AG04450 (cell line): ENCODE measurements at places on chromosomes 6 and 20.

DNA sequence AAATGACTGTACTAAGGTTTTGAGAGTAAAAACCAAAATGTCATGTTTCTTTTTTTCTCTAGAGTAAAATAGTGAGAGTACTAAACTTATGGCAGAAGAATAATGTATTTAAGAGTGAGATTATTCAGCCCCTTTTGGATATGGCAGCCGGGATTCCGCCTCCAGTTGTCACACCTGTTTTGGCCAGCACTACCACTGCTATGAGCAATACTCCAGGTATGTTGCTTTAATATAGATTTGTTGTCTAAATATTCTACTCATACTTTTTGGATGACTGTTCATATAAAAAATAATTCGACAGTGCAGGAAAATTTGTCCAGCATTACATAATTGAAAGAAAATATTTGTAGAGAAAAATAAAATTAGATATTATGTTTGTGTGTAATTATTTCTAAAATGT lies 59.5 kb downstream of the SCAF8 start:
- no peak for DNase-seq

GRCh38 chr6:132964868-132965382 lies 150.6 kb downstream of the RPS12 start:
- DNase-seq = no peak

- DNase-seq = no peak
These were observed 1078.4 kb downstream of the KIF16B start for GRCh38 chr20:15494851-15495250.

DNA sequence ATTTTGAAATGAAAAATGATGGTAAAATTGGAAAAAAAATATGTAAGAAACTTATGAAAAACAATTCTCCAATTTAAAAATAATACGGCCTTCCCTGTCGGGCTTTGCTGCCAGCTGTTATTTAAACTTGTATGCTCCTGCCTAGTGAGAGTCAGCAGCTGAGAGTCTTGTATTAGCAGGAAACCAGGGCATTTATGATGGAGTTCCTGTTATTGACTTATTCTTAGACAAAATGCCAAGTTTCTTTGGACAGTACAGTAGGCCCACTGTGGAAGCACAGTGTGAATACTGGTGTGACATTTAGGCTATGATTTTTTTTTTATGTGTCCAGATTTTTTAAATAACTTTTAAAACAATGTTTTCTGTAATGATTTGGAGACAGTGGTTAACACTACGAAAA lies 42.1 kb downstream of the GMDS start:
- no peak for DNase-seq

DNA sequence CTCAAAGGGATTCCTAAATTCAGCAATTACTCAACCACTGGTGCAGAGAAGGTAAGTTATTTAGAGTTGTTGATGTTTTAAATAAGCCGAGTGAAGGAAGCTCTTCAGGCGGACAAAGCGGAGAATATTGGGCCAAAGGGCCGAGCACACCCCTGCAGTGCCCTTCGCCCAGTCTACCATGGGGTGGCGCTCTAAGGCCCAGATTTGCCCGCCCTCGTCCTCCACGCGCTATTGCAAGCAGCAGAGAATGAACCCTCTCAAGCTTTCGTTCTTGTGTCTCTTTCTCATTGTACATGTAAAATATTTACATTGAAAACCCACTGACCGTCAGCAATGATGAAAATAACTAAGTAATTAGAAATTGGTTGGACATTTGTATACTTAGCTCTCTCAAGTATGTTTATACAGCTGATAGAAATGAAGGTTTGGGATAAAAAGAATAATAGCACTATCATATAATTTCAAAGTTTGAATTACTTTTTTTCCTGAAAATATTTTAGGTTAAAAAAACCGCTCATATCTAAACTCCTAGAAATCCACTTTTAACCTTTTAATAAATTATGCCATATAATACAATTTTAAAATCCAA lies 195.0 kb upstream of the CEP162 start:
- DNase-seq = peak; percentile 15

DNA sequence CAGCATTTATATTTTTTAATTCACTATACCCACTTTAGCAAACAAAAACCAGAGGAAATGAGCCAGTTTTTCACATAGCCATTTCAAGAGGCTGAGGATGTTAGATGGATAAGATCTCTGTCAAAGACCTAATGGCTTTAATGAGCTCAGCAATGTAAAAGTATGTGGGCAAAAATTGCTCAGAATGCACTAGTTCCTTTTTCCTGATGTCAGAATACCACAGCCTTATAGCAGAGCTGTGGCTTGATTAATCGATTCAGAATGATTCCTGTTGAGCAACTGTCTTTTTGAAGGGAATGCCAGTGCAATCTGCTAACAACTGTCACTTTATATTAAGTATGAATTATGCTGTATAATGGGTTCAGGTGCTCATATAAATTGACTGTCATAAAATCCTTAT lies 100.6 kb upstream of the HIVEP1 start:
- no peak for DNase-seq

- no peak for DNase-seq
These were observed 97.3 kb downstream of the RPP40 start for GRCh38 chr6:4906293-4907276.

DNA sequence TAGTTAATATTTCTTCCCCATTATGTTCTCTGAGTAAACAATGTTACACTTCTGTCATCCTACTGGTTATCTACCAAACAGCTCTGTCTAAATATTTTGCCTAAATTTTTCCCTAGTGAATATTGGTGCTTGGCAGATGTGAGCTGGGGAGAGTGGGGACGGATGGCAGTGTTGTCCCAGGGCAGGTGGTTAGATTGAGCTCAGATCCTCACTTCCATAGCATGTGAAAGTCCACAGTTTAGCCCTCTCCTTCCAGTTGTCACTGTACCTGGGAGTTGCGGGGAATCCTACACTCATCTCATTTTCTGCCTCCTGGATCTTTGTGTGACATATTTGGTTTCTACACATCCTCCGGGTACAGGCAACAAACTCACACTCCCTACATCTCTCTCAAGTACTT lies 484.9 kb downstream of the EPM2A start:
- no peak for DNase-seq

DNA sequence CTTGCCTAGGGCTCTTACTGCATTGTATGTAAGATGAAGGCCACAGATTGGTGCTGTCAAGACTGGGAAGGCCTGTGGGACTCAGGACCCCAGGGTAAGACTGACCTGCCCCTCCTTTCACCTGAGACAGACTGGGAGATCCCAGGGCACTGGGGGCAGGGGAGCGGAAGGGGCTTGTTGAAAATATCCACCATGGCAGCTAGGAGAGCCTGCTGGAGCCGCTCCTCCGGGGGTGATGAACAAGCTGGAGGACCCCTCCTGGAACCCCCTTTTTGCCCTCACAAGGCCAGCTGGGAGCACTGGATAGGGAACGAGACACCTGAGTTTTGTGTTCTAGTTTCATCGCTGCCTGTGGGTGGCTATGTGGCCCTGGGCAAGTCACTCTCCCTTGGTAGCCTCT lies 9.2 kb upstream of the SDCBP2 start:
- no peak for DNase-seq

DNA sequence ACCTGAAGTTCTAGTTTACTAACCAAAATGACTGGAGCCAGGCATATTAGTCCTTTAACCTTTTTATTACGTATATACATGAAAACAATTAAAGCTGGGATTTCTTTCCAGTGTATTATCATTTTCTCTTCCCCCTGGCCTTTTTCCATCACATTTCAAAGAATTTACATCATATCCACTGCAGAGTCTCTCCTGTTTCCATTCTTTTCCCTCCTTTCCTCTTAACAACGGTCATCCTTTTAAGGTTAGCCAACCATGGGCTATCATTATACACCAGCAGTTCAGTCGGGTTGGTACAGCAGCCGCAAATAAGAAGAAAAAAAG lies 104.6 kb downstream of the TFAP2A start:
- no peak for DNase-seq

- peak; percentile 38 for DNase-seq
These were observed 73.1 kb downstream of the HIVEP2 start for GRCh38 chr6:142871910-142872331.

GRCh38 chr6:5034328-5034727 lies 30.5 kb upstream of the RPP40 start:
- no peak for DNase-seq

DNA sequence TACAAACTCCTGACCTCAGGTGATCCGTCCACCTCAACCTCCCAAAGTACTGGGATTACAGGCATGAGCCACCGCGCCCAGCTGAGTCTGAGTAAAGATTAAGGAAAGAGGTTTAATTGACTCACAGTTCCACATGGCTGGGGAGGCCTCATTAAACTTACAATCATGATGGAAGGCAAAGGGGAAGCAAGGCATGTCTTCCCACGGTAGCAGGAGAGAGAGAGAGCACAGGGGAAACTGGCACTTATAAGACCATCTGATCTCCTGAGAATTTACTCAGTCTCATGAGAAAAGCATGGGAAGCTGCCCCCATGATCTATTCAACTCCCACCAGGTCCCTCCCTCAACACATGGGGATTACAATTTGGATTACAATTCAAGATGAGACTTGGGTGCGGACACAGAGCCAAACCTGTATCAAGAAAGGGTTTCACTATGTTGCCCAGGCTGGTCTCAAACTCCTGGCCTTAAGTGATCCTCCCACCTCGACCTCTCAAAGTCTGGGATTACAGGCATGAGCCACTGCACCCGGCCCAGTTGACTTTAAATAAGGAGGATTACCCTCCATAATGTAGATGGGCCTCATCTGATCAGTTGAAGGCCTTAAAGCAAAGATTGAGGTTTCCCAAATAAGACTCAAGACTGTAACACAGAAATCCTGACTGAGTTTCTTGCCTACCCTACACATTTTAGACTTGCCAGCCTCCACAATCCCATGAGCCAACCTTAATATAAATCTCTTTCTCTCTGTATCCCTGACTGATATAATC lies 13.1 kb upstream of the PEX7 start:
- no peak for DNase-seq

DNA sequence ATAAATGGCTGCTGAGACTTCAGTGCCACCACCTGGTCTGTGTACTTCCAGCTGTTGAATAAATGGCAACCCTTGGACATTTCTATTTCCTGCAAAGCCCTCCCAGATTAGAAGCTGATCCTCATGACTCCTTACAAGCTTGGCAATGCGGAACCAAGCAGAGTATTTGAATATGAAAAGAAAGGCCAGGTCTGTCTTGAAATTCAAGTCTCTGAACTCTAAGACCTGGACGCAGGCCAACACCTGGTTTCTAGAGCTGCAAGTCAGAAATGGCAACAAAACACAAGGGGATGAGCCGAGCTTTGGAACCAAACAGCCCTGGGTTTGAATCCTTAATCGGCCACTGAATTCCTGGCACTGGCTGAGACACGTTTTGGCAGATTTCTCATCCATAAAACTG lies 353.4 kb downstream of the PTPRT start:
- DNase-seq = no peak
